ENCODE measurements at places on chromosomes 16 and 17.

- no peak for DNase-seq
These were observed 3.4 kb upstream of the TM4SF5 start for GRCh38 chr17:4768298-4768697.

GRCh38 chr17:45063198-45063597, 2.1 kb downstream of the NMT1 start:
- DNase-seq = no peak

DNA sequence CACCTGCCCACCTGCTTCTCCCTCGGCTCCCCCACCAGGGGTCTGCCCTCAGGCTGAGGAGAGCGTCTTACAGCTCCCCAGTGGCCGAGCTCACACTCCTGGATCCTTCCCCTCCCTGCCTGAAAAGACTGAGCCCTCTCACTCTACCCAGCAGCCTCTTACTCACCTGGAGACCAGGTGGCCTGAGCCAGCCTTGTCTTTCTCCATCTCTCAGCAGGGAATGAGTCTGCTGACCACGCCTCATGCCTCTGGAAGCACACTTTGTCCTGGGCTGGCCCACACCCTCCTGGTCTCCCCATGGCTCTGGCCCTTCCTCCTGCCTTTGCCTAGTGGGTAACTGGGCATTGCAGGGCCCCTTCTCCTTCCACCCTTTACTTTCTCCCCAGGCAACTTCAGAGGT, 177.2 kb downstream of the ENGASE start:
- no peak for DNase-seq

- peak; percentile 71 for DNase-seq
These were observed 1.6 kb upstream of the N4BP1 start for GRCh38 chr16:48611329-48612137.

DNA sequence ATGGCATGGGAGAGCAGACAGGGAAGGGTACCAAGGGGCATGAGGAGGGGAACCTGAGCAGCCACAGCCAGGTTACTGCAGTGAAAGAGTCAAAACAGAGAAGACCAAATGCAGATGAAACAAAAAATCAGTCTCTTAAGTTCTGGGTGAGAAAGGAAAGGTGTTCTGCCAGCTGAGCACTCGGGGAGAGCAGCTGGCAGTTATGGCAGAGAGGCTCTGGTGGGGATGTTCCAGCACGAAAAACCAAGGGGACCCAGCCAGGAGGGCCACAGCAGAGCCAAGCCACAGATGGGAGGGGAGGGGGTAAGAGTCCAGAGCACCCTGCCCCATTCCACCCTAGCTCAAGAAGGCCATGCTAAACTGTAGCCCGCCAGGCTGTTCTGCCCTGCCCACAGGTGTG, 31.7 kb downstream of the STH start:
- DNase-seq = no peak

DNA sequence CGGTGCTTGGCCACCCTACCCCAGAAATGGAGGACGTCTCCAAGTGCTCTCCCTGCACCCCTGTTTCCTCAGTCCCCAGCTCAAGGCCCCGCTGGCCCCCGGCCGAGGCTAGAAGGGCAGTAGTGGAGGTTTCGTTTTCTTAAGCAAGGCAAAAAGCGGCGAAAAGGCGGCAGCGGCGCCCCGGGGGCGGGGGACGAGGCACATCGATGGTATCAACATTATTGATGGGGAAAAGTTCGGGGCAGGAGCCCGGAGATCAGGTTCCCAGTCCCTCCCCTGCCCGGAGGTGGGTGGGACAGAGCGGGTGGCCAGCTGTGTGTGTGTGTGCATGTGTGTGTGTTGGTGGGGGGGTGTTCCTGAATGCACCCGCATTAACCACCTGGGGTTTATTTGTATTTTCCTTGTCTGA, 4.1 kb upstream of the SALL1 start:
- peak; percentile 49 for DNase-seq

GRCh38 chr17:55432358-55433028, 10.9 kb upstream of the MMD start:
- DNase-seq = no peak

DNA sequence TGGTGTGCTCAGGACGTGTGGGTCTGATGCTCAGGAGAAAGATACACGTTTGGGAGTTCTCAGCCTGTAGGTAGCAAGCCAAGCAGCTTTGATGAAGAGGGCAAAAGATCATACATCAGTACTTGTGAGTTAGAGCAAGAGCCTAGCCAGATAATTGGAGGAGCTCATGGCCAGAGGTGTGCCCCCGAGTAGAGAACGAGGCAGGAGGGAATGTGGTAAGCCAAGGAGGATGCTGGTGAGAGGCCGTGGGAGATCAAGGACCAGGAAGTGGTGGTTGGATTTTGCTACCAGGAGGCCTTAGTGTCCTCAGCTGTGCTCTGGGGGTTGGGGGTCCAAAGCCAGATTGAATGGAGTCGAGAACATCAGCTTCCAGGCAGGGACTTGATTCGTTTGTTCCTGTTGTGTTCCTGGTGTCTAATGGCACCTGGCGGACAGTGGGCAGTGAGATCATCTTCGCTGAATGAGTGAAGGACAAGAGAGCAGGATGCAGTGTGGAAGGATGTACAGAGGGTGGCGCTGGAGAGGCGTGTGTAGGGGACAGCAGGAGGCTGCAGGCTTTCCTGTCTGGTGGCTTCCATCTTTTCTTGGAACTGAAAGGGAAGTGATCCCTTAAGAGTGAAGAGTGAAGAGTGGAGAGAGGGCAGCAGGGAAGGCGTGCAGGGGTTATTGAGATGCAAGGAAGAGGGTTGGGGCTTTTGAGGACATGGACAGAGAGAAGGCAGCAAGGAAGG, 11.6 kb downstream of the FBXL19 start:
- peak; percentile 87 for DNase-seq

DNA sequence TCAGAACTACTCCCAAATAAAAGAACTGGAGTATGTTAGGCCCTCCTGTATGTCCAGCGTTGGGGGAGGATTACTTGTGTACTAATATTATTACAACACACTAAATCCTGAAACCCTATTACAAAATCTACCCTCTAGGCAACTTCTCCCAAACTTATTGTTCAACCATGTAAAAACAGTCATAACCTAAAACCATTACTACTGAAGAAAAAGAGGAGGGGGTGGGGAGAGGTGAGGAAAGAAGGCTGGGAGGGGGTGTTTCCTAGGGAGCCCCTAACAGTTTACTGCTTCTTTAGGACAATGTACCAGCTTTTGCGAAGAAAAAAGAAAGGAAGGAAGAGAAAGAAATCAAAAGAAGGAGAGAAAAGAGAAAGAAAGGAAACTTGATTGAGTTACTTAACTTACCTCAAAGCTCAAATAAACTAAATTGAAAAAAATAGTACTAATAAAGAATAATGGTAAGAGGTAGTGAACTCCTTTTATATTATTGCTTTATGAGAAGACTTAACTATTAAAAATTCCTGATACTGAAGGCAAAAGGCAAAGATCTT, 2.3 kb downstream of the SALL1 start:
- no peak for DNase-seq

DNA sequence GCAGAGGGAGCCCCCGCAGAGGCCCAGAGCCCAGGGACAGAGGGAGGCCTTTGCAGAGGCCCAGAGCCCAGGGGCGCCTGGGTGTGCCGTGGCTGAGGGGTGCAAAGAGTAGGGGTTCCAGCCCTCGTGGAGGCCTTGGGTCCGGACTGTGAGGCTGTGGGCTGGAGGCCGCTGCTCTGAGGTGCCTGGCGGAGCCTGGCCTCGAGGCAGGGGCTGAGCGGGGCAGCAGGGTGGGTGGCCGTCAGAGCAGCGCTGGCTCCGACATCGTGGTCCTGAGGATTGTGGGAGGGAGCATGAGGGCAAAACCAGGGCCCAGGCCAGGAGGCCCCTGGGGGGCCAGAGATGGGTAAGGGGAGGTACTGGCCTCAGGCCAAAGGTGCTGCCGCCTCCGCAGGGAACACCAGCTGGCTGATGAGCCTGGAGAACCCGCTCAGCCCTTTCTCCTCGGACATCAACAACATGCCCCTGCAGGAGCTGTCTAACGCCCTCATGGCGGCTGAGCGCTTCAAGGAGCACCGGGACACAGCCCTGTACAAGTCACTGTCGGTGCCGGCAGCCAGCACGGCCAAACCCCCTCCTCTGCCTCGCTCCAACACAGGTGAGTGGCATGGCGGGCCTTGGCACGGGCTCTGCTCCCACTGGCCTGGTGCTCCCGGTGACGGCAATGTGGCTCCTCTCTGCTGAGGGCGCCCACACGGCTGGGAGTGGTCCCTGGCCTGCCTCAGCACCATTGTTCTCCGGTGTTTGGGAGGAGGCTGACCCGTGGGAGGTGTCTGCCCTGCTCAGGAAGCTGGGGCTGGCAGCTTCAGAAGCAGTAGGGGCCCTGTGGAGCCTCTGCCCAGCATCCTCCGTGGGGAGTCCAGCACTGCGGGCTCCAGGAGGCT, 33.7 kb downstream of the TSC2 start:
- no peak for DNase-seq

DNA sequence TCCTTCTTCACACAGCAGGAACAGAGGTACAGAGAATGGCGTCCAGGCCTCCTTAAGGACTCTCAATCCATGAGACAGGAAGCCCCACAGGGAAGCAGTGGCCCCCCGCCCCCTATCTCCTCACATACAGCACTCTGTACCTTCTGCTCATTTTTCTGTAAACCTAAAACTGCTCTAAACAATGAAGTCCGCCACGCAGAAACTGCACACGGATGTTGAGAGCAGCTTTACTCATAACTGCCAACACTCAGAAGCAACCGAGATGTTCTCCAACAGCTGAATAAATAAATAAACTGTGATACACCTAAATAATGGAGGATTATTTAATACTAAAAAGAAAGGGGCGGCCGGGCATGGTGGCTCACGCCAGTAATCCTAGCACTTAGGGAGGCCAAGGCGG, 9.9 kb downstream of the TBC1D16 start:
- no peak for DNase-seq

DNA sequence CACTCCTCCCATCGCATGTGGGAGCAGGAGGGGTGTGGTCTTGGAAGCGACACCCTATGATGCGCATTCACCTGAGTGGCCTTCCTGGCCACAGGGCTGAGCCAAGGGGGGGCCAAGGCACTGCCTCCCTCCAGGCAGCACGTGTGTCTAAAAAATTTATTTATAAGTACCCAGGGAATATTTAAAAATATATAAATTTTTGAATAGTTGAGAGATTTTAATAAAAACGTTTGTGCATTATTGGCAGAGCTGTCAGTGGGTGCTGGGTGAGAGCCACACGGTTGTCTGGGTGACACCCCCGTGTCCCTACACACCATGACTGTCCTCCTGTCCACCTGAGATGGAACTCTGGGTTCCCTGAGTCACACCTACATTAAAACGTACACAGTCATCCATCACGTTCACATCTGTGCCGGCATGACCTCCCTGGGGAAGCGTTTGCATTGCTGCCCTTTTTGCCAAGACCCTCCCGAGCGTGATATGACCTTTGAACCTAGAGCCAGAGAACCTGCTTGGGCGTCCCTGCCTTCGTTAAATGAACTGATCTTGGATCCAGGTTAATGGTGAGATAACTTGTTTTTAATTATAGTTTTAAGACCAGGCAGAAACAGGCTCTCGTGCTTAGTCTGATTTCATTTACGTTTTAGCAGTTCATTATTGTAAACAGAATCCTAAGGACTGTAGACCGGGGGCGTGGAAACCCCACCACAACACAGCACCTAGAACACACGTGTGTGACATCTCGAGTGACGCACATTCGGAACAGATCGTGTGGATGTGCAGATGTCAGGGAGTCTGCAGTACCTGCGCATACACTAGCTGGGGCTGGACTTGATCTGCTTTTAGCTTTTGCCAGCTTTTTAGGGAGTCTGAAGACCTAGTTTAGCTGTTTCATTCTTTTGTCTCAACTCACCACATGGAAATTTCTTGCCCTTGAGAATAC, 192.8 kb upstream of the CHMP6 start:
- DNase-seq = peak; percentile 10

- peak; percentile 57 for DNase-seq
These were observed 74.8 kb upstream of the SMURF2 start for GRCh38 chr17:64736804-64737492.

Measured in H9 (cell line).